AG08396 (cell line): ENCODE measurements at places on chromosomes 11 and 22.

DNA sequence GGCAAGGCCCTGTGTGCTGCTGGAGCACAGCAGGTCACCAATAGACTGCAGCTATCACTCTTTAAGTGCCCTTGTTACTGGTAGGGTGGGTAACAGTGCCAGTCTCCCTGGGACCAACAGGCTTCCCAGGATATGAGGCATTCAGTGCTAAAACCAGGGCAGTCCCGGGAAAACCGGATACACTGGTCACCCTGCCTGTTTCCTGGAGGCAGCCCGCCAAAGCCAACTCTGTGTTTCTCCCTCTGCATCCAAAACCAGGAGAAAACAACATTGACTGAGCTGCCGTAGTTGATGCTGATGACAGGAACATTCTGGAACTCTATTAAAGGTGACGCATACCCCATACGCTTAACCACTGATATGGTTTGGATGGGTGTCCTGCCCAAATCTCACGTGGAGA lies 149.1 kb downstream of the SHANK2 start:
- no peak for DNase-seq

GRCh38 chr11:71336176-71336995 lies 84.0 kb upstream of the SHANK2 start:
- DNase-seq: peak; percentile 28

- DNase-seq: no peak
These were observed 81.8 kb downstream of the OSBP2 start for GRCh38 chr22:30776476-30776875.

DNA sequence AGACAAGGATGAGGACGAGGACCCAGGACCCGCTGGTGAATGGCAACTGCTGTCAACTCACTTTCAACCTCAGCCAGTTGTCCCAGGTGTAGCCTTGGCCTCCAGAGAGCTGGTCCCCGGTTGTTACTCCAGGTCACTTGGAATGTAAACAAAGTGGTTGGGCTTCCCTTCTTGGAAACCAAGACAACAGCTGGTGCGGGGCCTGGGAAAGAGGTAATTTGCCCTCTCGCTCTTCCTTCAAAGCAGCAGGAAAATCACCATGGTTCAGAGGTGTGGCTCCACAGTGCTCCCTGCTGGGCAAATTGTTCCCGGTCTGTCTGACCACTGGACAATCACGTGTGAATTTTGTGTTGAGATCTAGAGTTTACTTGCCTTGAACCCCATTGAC lies 15.0 kb downstream of the SLC1A2 start:
- peak; percentile 56 for DNase-seq

- no peak for DNase-seq
These were observed 101.1 kb upstream of the FAT3 start for GRCh38 chr11:92123540-92123939.

DNA sequence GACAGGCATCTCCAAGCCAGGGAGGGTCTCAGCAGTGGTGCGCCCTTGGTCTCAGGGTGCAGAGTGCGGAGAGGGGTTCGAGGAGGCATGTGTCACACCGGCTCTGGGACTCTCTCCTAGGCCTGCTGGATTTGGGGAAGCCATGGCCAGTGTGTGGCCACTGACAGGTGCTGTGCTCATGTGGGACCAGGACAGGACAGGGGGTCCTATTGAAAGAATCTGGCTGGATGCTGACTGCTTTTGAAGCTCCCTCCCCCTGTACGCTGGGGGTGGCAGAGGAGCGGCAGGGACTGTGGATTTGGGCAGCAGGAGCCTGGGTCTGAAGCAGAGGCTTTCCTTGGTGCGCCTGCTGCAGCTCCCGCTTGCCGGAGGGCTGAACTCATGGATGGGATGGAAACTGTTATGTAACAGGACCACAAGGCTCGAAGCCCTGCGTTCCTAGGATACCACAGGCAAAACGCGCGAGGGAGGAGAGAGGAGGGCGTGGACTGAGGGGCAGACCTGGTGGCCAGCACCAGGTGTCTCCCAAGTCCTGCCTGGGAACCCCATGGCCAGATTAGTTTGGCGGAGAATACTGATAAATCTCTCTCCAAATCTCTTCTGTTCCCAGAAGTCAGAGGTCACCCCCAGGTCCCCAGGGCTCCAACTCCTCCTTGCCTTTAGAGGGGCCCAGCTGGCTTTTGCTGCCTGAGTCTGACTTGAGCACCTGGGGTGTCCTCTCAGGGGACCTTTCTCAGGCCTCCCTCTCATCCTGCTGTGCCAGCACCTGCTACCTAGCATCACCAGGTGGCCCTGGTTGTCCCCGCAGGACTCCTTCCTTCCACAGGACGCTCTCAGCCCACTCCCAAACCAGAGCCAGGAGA lies 13.8 kb upstream of the TEF start:
- peak; percentile 60 for DNase-seq

GRCh38 chr11:128689948-128690664 lies 3.8 kb upstream of the FLI1 start:
- peak; percentile 25 for DNase-seq

DNA sequence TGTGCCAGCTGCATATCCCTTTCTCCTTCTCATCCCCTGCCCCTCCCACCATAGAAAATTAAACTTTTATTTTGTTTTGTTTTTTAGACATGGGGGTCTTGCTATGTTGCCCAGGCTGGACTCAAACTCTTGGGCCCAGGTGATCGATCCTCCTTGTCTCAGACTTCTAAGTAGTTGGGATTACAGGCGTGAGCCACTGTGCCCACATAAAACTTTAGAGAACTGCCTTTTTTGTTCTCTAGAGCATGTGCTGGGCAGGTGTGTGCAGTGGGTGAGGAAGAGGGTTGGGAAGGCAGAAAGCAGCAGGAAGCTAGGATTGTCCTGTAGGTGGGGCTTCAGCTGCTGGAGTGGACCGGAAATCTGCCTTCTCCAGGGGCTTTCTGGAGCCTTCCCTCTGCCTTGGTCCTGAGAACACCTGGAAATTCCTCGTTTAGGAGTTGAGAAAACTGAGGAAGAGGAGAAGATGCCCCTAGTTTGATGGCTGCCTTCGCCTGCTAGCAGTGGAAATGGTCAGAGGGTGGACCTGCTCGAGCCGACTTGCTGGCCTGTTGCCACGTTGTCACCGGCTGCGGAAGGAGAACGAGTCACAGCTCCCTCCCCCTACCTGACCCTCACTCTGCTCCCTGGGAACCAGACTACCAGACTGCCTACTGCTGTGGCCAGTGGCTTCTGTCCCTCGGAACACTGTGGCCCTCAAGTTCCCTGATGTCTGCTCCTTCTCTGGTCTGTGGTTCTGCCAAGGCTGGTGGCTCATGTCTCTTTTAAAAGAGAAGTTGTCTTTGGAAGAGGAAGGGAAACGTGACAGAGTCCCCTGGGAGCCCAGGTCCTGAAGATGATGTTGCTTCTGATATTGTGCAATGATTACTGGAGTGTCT lies 4.0 kb downstream of the ST14 start:
- DNase-seq: no peak

GRCh38 chr11:118156531-118157185 lies 4.0 kb upstream of the SCN4B start:
- no peak for DNase-seq

DNA sequence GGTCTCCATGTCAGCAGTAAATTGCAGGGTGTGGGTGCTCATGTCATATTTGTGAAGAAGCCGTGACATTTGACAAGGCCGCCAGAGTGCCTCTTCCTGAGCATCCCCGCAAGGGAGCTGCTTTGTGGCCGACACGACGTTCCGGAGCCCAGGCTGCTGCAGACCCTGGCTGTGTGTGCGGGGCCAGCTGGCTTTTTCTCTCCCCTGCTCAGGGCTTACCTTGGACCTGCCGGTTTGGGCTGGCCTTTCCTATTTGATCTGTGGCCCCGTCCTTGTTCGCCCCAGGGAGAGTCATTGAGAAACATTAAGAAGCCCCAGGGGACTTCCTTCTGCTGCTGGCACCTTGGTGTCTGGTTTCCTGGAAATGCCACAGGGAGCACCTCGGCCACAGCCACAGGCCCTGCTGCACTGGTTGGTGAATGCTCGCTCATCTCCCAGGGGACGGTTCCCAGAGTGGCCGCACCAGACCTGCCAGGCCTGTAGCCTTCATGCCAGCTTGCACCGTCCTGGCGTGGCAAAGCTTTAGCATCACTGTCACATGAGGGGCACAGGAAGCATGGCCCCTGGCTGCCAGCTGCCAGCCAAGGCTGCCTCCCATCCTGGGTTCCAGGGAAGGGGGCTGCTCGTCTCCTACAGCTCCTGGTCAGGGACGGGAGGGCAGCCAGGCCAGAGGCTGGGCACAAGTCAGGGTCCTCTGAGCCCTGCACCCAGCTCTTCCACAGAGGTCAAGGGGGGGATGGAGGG lies 5.4 kb downstream of the GRK2 start:
- DNase-seq: no peak
